ENCODE measurements at places on chromosomes 2 and 18. TPM values are rescaled to one million over a fixed set of nuclear protein-coding genes. Genes with fewer than 3 reads are reported as not detected.

The GPR35 gene
- total RNA-seq, result 0.97 TPM

The TOGARAM2 gene
- total RNA-seq, result 0.23 TPM

The WNT10A gene
- 0.18 TPM for total RNA-seq

The KIF5C gene
- 0.43 TPM for total RNA-seq

The NTSR2 gene
- not detected for total RNA-seq

The KIAA2012 gene
- not detected for total RNA-seq

The IL18R1 gene
- 1.0 TPM for total RNA-seq

The ERFE gene
- 7.6 TPM for total RNA-seq

The CRYGD gene
- not detected for total RNA-seq

The PRSS56 gene
- total RNA-seq, result 0.14 TPM

The CYP26B1 gene
- 18.3 TPM for total RNA-seq

The SLC5A7 gene
- total RNA-seq, result not detected

The CXCR1 gene
- total RNA-seq, result not detected

The REG3G gene
- not detected for total RNA-seq

The IGFBP2 gene
- total RNA-seq, result 88.0 TPM

The CROCC2 gene
- total RNA-seq, result not detected

The TWIST2 gene
- total RNA-seq, result 15.4 TPM

The EGR4 gene
- 0.31 TPM for total RNA-seq

The TMEM247 gene
- total RNA-seq, result not detected

The ABCB11 gene
- total RNA-seq, result 0.01 TPM

The CKAP2L gene
- 13.4 TPM for total RNA-seq

All from A549 treated with CORT108297 at 1 μM for 4 hours (cell line).